Hematopoietic multipotent progenitor cell treated with erythropoietin and hydrocortisone succinate and interleukin-3 and kit ligand, for 17 days (in vitro differentiated cells): ENCODE measurements at places on chromosomes 3 and 15.

- DNase-seq, result no peak
Measured at GRCh38 chr3:63493101-63493500, 159.4 kb upstream of the SNTN start.

GRCh38 chr3:187382609-187383151 is 14.5 kb downstream of the RTP4 start:
- DNase-seq, result no peak

- DNase-seq, result no peak
Measured at GRCh38 chr15:86663304-86663703, 583.6 kb downstream of the AGBL1 start.

DNA sequence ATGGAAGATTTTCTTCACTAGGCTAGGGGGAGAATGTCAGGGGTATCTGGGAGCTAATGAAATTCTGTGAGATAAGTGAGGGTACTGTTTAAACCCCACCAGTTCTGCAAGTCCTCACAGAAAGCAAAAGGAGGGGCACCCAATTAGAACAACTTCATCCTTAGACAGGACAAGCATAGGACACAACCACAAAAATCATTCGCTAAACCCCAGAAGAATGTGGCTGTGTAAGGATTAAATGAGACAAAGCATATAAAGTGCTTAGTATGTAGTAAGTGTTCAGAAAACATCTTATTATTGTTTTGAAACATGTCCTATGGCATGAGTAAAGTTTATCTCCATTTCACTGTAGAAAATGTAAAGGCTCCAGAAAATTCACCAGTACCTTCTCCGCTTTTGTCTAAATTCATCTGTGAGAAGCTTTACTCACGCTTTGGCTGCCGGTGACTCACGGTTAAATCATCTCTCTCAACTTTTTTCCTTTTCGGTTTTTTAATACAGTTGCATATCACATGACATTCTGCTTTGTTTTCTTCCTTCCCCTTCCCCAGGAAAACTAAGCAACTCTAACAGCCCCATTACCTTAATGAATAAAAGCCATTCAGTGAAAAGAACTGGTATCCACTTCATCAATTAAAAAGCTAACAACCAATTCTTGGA is 1.7 kb downstream of the CLRN1 start:
- no peak for DNase-seq

DNA sequence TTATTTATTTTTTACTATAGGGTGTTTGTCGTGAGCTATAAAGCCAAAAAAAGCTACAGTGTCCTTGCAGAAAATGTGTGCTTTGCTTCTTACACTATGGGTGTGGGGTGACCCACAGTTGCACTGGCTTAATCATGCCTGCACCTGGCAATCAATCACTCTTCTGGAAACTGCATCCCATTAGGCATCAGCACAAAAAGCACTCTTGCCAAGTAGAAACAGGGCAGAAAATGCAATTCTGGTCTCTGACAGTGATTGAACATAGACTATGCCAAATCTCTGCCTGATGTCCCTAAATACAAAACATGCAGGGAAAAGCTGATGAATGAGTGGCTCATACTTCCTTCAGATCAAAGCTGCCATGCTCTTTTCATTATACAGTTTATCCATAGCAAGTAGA is 30.4 kb upstream of the PLAAT1 start:
- no peak for DNase-seq

DNA sequence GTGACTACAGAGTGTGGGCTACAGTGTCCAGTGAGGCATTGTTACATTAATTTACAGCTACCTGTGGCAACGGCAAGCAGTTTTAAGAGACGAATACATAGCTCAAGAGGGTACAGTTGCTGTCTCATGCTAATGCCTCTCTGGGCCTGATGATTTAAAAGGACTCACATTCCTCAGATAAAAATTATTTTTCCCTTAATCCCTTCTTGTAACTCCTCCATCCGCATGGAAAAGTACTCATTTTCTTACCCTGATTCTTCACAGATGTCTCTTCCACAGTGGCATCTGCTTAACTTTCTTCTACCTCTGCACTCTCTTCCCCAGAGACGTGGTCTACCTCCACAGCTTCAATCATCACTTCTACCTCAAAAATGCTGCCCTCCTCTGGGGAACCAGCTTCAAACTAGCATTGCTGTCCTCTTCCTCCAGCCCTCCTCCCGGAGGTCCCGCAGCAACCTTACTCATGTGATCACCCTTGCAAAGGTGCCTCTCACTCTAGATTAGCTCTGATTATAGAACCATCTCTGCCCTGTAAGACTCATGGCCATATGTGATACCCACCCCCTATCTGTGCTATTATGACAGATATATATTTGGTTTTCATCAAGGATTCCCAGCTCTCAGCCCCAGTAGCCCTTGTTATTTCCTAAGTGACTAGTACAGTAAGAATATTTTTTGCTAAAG is 21.4 kb upstream of the ABHD17C start:
- DNase-seq, result no peak

DNA sequence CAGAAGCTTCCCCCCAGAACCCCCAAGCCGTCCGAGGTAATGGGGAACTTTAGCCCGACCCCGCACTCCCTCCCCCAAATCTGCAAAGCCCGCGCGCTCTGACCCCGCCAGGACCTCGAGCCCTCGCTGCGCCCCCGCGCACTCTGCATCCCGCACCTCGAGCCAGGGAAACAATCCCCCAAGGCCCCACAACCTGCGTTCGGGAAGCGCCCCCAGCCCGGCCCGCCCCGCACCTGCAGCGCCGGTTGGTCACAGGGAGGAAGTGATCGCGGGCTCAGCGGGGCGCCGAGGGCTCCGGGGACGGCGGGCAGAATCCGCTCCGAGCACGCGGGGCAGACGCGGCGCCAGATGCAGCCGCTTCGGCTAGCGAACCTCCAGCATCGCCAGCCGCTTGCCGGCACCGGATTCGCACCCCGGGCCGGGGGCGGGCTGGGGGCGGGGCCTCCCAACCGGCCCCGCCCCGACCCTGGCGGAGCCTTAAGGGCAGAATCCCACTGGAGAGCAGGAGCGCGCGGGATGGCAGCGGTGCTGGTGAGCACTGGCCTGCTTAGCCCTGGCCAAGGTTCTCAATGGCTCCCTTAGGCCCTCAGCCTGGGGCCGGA is at the start of gene CAMKV:
Gene CAMKV, minus strand, starts transcription at position 382 of the 602 bp plus-strand sequence. CDS start 7,518 bp downstream, outside the sequence.
- DNase-seq, result no peak

GRCh38 chr15:28896951-28897350 is 11.2 kb downstream of the APBA2 start:
- DNase-seq, result no peak

GRCh38 chr3:125236331-125236903 is 23.9 kb upstream of the SLC12A8 start:
- no peak for DNase-seq

GRCh38 chr3:196969660-196970546 is 1.3 kb upstream of the PIGZ start:
- peak; percentile 65 for DNase-seq

DNA sequence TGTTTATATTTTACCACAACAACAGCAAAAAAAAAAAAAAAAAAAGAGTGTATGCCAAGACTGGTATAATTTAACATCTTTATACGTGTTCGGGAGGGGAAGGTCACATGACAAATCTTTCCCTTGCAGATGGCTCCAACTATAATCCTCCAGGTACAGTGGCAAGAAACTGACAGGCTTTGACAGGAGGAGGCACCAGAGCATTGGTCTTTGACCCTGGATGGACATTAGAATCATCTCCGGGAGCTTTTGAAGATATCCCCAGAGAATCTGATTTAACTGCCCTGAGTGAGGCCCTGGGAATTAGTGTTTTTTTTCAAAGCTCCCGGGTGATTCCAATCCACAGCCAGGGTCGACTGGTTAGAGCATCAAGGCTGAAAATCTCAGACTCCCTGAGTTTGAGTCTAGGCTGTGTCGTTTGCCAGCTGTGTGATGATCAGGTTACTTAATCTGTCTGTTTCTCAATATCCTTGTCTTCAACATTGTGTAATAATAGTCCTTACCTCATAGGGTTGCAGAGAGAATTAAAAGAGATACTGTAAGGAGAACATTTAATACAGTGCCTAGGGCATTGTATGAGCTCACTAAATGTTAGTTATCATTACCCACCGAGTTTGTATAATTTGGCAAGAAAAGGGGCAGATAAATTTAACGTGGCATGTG is 8.9 kb upstream of the SEMA5B start:
- DNase-seq, result no peak

DNA sequence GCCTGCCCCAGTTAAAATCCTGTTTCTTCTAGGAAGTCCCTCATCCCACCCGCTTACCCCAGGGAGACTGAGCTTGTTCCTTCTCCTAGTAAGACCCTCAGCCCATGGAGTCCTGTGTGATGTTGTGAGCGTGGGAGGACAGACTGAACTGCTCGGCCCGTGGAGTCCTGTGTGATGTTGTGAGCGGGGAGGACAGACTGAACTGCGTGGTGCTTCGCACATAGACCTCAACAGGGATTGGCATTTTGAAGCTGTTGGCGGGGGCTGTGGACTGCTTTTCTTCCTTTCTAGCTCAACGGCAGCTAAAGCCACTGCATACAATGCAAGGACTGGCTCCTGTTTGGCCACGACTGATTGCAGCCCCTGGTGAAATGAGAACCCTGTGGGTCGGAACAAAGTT is 1.6 kb upstream of the SPTBN5 start:
- DNase-seq, result no peak

GRCh38 chr3:50648313-50648712 is 26.4 kb upstream of the DOCK3 start:
- no peak for DNase-seq

DNA sequence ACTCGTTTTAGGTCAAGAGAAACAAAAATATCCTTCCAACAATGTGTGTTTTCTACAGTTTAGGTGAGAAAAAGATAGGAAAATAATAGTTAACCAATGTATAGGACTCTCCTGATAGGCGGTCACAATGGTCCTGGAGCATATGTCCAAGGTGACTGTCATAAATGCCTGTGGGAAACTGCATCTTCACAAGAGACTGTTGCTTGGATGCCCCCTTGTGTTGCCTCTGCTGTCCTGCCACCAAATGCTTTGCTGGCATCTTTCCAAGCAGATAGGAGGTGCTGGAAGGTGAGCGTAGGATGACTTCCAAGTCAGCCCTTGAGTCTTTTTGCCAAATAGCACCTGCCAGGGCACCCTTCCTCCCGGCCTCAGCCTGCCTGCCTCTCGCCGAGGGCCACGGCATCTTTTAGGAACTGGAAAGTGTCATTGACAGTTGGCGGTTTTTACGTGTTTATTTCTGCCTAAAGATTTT is 24.1 kb upstream of the SACM1L start:
- peak; percentile 95 for DNase-seq

- DNase-seq, result no peak
Measured at GRCh38 chr3:70996082-70996481, 587.4 kb downstream of the FOXP1 start.

- no peak for DNase-seq
Measured at GRCh38 chr3:177934001-177934891, 602.0 kb upstream of the KCNMB2 start.

DNA sequence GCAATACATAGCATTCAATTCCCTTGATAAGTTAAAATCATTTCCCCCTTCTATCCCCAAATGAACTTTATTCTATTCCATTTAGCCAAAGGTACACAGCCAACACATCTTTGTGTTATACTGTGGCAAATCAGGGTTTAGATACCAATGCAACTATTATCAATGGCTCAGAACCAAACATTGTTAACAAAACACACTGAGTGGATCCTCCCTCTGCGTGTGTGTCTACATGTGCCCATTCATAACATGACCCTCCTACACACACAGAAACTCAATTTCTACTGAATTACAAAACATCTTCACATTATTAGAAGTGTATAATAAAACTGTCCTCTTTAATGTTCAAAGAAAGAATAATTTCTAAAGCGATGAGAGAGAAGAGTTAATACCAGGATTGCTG is 1.3 kb downstream of the TTBK2 start:
- no peak for DNase-seq

GRCh38 chr15:44918136-44918535 is 38.4 kb upstream of the TERB2 start:
- DNase-seq, result no peak

DNA sequence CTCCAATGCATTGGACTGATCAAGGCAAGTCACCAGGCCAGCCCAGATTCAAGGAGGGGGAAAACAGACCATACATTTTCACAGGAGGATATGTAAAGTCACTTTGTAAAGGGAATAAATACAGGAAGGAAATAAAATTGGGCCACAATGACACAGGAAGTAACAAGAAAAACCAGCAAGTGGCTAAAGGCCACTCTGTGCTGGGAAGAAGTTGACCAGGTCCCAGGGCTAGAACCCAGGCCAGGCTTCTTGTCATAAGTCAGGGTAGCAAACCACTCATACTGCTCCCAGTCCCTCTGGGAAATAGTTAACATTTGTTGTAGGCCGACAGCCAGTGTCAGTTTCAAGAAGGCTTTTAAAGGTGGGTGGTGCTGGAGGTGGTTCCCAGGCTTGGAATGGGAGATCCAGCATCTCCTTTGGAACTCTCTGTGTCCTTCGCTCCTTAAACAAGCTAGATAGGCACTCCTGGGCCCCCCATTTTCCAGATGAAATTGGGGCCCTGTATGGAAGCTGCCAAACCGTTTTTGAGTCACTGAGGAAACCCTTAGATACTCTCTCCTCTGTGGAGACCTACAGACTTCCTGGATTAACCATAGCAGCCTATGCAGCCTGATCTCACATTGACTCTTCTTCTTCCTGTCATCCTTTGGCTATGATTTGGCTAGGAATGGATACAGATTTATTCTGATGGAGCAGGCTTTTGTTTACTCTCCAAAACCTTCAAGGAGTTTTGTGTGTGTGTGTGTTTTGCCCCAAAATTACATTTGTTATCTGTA is 14.7 kb upstream of the EDC3 start:
- DNase-seq, result no peak

- DNase-seq, result no peak
Measured at GRCh38 chr3:94869059-94869547, 806.2 kb downstream of the NSUN3 start.

- DNase-seq, result no peak
Measured at GRCh38 chr15:96254173-96254572, 76.3 kb upstream of the NR2F2 start.

DNA sequence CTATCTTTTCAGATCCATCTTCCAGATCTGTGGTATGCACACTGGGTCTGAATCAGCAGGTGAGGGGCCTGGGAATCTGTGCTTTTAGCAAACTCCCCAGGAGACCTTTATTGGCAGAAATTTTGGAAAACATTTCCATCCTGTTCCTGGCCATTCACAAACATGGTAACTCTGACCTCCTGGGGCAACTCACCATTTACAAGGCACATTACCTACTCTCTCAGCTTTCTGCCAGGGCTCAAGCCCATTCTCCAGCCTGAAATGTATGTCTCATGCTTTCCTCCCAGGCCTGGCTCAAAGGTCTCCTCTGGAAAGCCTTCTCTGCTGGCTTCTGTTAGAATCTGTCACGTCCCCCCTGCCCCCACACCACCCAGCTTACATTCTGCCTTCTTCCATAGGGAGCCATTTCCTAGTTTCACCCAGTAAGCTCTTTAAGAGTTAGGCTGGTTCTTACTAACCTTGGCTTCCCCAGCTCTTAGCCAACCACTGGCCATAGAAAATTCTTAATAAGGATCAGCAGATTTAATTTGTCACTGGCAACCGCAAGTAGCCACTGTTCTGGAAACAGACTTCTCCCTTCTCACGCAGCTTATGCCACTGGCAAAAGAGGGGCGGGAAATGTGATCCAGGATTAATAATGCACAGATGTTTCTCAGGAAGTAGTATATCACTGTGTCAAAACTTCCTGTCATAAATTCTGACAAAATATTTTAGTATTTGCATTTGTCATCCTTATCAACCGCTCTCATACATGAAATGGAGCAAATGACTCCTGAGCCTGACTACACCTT is 55.0 kb downstream of the RORA start:
- DNase-seq, result no peak

- no peak for DNase-seq
Measured at GRCh38 chr15:69536726-69537512, 84.3 kb downstream of the RPLP1 start.
